ENCODE measurements at places on chromosomes 11 and 22. TPM values are rescaled to one million over a fixed set of nuclear protein-coding genes. Genes with fewer than 3 reads are reported as not detected.

Gene CHRDL2
- total RNA-seq, result 11.8 TPM

DNA sequence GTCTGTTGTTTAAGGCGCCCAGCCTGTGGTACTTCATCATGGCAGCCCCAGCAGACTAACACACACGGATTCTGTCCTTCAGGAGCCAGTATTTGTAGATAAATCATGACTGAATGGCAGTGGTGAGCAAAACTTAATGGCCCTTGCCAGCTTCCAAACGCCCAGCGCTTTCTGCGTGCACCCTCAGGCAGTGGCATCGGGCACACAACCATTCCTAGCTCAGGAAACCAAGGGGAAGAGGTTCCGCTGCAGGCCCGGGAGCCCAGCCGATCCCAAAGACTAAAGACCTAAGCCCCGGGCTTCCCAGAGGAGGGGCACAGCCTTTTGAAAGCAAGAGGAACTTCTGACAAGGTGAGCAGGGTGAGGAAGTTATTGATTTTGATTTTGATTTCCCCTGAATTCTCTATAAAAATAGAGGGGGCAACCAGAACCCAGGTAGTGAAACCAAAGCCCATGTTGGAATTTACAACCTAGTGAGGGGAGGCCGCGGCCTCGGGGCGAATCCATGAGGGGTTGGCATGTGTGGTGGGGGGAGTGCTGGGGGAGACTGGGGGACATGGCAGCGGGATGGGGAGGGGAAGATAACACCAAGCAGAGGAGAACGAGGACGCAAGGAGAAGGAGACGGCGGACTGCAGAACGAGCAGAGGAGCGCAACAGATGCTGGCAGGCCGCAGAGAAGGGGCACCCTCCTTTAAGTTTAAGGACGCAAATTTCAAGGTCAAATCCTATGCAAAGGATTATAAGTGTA, 79.9 kb upstream of the SEPTIN5 start:
- no peak for DNase-seq

Gene PIH1D2
- total RNA-seq, result 0.84 TPM

- no peak for DNase-seq
These were observed 260.8 kb downstream of the MIAT start for GRCh38 chr22:26918226-26918625.

GRCh38 chr11:41950470-41951143, 491.2 kb upstream of the LRRC4C start:
- DNase-seq, result no peak

Gene C11orf98
- 50.9 TPM for total RNA-seq

- DNase-seq, result no peak
These were observed 16.5 kb upstream of the USP18 start for GRCh38 chr22:18133452-18133851.

All from psoas muscle (tissue), 8 donors.